ENCODE measurements at places on chromosomes 2 and 18.
A peak's percentile ranks its signal among the peaks of the same experiment; 100 is the strongest.

- no peak for DNase-seq
Observed at GRCh38 chr2:16330571-16330970, 335.1 kb downstream of the CYRIA start.

DNA sequence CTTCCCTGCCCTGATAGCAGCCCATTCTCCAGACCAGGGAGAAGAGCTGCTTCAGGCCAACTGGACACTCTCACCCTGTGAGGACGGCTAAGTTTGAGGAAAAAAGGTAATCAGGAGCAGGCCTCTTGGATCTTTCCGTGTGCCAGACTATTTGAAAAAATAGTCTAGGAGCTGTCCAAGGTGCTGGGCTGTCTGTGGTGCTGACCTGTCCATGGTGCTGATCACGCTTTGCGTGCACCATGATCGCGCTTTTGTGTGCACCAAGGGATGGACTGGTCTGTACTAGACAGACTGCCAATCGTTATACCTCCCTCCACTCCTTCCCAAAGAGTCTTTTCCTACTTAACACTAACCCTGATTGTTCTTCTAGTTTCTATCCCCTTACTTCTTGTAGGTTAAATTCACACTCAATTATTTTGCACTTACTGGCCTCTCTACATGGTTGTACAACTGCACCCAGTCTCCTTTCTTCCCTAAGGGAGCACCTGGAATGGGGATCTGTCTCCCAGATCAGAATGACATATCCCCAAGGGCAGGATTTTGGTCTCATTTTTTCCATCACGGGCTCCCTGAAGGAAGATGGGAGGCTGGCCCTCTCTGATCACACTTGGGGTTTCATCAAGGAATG, 295.4 kb downstream of the CELF4 start:
- DNase-seq: no peak

GRCh38 chr2:72562451-72563153, 263.2 kb downstream of the EXOC6B start:
- no peak for DNase-seq

DNA sequence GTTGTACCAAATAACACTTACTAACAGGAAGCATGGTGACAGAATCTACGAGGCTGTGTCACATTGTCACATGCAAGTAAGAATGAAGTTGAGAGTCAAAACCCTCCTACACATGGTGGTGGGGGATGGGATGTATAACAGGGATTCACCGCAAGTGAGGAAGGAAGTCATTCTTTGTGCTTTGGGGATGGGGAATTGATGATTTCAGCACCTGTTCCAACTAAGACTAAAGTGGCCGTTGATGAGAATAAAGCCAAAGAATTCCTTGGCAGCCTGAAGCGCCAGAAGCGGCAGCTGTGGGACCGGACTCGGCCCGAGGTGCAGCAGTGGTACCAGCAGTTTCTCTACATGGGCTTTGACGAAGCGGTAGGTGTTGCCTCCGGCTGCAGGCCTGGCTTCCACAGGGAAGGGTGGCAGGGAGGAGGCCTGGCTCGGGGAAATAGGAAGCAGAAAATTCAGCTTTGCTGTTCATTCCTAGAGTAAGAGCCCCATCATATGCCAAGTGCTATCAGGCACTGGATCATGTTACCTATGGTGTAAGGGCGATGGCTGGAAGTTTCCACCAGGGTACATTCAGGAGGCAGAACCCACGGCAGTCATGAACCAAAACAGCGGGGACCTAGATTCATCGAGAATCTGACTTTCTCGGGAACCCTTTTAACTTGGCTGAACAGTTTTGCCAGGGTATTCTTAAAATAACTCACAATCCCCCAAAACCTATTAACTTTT, 120.3 kb downstream of the UXS1 start:
- DNase-seq: no peak

GRCh38 chr2:148674063-148675020, 29.8 kb downstream of the EPC2 start:
- DNase-seq: peak; percentile 17
